ENCODE measurements at places on chromosomes 2 and 18.

- DNase-seq: no peak
These were observed 29.9 kb upstream of the ZNG1B start for GRCh38 chr2:113407446-113408099.

- no peak for DNase-seq
These were observed at the start of gene PAX3 for GRCh38 chr2:222298311-222299150. TSS of gene PAX3 (minus strand) at chr2:222298998. CDS start at chr2:222298615, 383 bp downstream.

GRCh38 chr18:12428923-12429322 lies 21.2 kb downstream of the PRELID3A start:
- DNase-seq: no peak

- no peak for DNase-seq
These were observed 56.8 kb downstream of the MRPL33 start for GRCh38 chr2:27828305-27828704.
